ENCODE measurements at places on chromosomes 6 and 20.
A peak's percentile ranks its signal among the peaks of the same experiment; 100 is the strongest.

DNA sequence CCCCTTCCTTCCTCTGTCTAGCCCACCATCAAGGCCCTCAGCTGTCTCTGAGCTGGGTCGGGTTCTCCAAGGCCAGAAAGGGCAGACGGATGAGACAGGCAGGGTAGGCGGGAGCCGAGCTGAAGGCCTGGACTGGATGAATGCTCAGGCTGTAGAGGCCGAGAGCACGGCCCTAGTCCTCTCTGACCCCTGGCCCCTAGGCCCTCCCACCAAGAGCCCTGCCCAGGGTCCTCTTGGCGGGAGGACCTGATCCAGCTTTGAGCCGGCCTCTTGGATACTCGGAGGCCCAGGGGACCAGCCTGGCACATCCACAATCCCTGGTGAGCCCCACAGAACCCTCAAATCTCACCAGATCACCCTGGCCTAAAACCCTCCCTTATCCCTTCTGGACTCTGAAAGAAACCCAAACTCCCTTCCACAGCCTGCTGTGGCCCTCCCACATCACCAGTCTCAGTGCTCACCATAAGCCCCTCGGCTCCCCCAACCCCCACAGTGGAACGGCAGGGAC, 8.2 kb downstream of the ADISSP start:
- no peak for DNase-seq

DNA sequence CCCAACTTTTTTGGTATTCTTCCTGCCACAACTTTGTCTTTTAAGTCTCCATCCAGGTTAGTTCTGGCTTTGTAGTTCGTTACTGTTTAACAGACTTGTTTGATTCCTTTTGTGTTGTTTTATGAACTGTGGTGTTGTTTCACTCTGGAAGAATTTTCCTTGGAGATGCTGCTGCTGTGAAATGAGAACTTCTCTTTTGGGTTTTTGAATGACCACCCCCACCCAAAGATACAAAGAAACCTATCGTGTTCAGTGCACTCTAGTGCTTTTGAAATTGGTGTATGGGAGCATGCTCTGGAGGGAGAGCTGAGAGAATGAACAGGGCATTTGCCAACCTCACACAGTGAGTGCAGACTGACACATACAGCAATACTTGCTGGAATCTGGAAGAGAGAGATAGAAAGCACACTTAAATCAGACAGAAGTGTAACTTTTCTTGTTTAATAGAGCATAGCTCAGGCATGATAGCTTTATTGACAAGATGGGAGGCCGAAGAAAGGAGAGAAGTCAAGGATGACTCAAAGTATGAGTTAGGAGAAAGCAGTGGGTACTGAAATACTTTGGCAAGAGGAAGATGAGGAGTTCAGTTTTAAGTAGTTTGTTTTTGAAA, 293.1 kb downstream of the SOX4 start:
- no peak for DNase-seq

DNA sequence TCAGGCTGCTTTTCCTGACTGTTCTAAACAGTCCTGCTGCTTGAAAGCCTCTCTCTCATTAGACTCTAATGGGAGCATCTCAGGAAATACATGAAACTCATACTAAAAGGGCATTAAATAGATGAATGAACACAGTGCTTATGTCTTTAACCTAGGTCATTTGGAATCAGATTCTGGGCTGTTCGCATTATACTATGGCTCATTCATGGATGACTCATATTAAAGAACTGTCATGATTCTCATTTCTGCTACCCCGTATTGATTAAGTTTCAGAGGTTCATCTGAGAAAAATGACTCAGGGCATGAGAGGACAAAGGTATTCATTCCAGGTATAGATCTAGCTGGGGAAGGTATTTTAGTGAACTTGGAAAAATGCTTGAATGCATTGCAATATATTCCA, 335.5 kb downstream of the GJA1 start:
- DNase-seq = no peak

GRCh38 chr6:89555031-89555430, 83.5 kb downstream of the LYRM2 start:
- no peak for DNase-seq

DNA sequence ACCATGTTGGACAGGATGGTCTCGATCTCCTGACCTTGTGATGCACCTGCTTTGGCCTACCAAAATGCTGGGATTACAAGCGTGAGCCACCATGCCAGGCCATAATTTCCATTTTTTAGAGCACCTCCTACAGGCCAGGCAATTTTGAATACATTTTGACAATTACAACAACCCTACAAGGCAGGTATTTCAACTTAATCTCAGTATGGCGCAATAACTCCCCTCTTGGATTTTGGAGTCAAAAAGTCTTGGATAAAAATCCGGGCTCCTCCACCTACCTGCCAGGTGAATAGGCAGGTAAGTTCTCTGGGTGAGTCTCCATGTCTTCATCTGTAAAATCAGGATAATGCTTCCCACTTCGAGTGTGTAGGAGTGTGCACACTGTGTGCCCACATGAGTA, 39.5 kb upstream of the TFAP2C start:
- DNase-seq = no peak

GRCh38 chr6:15346315-15346714, 100.4 kb downstream of the JARID2 start:
- no peak for DNase-seq

DNA sequence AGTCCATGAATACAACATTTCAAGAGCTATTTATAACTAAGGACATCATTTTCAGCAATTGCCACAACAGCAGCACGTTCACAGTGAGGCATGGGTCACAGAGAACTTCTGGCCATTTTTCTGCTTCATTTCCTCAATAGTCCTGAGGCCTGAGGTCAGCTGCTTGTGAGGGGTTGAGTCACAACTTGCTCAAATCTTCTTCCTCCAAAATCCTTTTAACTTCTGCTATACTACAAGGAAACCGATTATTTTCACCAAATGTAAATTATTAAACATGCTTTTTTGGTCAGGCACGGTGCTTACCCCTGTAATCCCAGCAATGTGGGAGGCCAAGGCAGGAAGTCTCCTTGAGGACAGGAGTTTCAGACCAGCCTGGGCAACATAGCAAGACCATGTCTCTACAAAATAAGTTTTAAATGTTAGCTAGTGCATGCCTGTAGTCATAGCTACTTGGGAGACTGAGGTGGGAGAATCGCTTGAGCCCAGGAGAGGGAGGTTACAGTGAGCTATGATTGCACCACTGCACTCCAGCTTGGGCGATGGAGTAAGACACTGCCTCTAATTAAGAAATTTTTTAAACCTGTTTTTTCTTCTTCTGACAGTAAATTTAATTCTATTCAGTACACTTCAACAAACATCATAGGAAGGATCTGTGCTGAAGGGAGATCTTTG, 11.1 kb upstream of the SLC16A10 start:
- peak; percentile 23 for DNase-seq

GRCh38 chr6:62998022-62998421, 213.2 kb upstream of the FKBP1C start:
- no peak for DNase-seq

- DNase-seq = no peak
These were observed 10.8 kb downstream of the SIM1 start for GRCh38 chr6:100453701-100454521.

- peak; percentile 37 for DNase-seq
These were observed 551.2 kb downstream of the QKI start for GRCh38 chr6:163965426-163966348.

Data from adrenal gland (tissue), 19 donors.